PC-9 (cell line): ENCODE measurements at places on chromosomes 6 and 20. TPM values are rescaled to one million over a fixed set of nuclear protein-coding genes. Genes with fewer than 3 reads are reported as not detected.

The VWA7 gene
- 6.0 and 9.6 TPM in 2 replicates for total RNA-seq

DNA sequence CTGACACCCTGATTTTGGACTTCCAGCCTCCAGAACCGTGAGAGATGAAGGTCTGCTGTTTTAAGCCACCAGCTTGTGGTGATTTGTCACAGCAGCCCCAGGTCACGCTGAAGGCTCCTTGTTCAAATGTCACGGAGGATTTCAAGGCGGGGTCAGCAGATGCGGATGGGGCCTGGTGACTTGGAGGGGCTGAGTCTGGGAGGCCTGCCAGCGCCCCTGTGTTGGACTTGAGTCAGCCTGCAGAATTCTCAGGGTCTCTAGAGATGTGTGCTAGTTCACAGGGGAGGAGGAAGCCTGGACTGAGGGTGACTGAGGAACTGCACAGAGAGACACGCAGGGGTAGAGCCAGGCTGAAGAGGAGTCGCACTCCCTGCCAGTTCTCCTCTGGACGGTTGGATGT is 19.5 kb upstream of the TAF4 start:
- no peak overlapping the region for H3K27ac ChIP-seq
- H3K4me1 ChIP-seq: peaks cover 6% of the 10 kb centered on the region
- no peak for DNase-seq
- H3K4me3 ChIP-seq: no peak overlapping the region
- H3K27me3 ChIP-seq: peaks cover 58% of the 10 kb centered on the region
- H3K36me3 ChIP-seq: no peaks in the 10 kb centered on the region

The RGS17 gene
- 0.70 and 0.80 TPM in 2 replicates for total RNA-seq

The MROH8 gene
- total RNA-seq: 3.3 TPM in 2 replicates

DNA sequence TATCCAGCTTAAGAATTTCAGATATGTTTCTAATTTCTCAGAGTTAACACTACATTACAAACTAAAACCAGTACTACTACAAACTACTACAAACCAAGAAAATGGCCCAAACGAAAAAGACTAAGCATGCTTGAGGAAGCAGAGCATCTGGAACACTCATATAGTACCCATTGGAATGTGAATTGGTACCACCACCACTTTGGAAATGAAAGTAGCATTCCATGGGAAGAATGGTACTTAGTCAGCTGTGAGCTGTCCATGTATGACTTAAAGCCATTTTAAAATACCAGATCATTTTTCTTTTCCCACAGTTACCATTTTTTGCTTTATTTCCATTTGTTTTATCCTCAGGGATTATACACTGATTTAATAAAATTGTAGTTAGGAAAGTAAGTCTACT is 30.5 kb downstream of the FBXO9 start:
- no peaks in the 10 kb centered on the region for H3K4me1 ChIP-seq
- DNase-seq: no peak
- H3K36me3 ChIP-seq: peaks cover 40% of the 10 kb centered on the region
- H3K4me3 ChIP-seq: no peak overlapping the region

DNA sequence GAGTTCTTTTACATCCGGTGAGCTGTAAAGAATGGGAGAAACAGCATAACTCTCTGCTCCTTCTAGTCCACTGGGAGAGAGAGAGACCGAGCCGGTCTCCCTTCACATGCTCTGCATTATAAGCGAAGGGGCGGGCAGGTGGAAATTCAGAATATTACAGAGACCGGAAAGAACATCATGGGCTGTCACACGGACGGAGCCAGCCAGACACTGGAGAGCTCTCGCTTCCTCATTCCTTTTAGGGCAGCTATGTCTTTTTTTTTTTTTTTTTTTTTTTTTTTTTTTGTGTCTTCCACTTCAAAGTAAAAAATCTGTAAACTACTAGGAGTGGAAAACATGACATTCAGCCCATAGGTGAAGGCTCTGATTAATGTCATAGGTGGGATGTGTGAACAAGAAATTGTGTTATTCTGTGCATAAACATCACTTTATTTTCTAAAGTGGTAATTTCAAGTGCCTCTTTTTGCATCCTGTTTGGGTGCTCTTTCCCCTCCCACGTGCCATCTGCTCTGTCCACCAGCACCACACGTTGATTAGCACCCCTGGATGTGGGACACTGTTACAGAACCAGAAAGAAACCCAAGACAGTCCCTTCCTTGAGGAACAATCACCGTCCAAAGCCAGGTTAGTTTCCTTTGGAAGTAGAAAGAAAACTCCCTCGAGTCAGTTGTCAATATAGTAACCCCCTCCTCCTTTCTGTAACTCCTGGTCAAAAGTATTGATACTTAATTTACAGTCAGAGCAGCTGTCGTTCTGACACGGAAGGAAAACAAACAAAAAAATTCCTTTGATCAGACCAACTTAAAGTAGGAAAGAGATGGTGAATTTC is at the start of gene TAGAP:
Gene TAGAP, minus strand, starts transcription at position 93 of the 829 bp plus-strand sequence. CDS start 845 bp downstream, outside the sequence.
- H3K4me3 ChIP-seq: no peak within 1 kb of the TSS
- DNase-seq: peak; percentile 3
- H3K4me1 ChIP-seq: 0 out of 2 replicates have a peak, but pooled peaks cover under 1% of the 10 kb centered on the region
- H3K27me3 ChIP-seq: no peaks in the 10 kb centered on the region
- no peaks in the 10 kb centered on the region for H3K36me3 ChIP-seq

GRCh38 chr6:113859349-113860180 is 2.4 kb downstream of the MARCKS start:
- no peaks in the 10 kb centered on the region for H3K27me3 ChIP-seq
- peaks cover 42% of the 10 kb centered on the region for H3K36me3 ChIP-seq
- H3K4me3 ChIP-seq: peak overlapping the region; percentile 100
- H3K27ac ChIP-seq: peak overlapping the region; percentile 98
- H3K4me1 ChIP-seq: peaks cover 30% of the 10 kb centered on the region
- no peak for DNase-seq

DNA sequence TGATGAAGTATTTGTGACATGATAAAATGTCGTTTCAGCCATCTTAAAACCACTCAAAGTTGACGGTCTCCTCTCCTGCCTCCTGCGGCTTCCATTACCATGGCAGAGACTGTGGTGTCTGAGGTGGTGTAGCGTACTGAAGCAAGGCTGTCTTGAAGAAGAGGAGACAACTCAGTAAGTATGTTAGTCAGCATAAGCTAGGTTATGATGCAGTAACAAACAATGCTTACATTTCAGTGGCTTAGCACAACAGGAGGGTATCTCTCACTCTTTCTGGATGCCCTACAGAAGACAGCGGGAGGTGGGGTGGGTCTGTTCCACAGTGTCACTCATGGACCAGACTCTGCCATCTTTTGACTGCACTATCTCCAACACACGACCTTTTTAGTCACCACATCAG is 174.7 kb upstream of the AHI1 start:
- H3K27ac ChIP-seq: no peak overlapping the region
- DNase-seq: no peak
- no peak overlapping the region for H3K4me3 ChIP-seq
- H3K4me1 ChIP-seq: no peaks in the 10 kb centered on the region
- H3K27me3 ChIP-seq: no peaks in the 10 kb centered on the region

The TMX4 gene
- 7.5 and 9.2 TPM in 2 replicates for total RNA-seq

DNA sequence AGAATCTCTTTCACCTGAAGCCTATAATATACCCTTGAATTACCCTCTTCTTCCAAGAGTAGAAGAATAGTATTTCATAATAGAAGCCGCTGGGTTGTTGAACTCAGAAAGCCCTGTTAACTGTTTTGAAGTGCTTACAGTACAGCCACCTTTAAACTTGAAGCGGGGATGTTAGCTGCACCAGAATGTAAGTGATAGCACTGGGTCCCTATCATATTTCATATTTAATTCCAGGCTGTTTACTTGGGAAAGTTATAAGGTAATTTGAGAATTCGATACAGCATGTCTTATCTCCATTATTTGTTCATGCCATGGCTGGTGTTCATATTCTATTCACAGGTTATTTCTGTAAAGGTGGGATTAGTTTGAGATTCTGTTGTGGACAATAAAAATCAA is 63.5 kb upstream of the VSTM2L start:
- H3K4me1 ChIP-seq: no peaks in the 10 kb centered on the region
- no peaks in the 10 kb centered on the region for H3K27me3 ChIP-seq
- no peak for DNase-seq
- no peak overlapping the region for H3K27ac ChIP-seq
- no peak overlapping the region for H3K4me3 ChIP-seq

DNA sequence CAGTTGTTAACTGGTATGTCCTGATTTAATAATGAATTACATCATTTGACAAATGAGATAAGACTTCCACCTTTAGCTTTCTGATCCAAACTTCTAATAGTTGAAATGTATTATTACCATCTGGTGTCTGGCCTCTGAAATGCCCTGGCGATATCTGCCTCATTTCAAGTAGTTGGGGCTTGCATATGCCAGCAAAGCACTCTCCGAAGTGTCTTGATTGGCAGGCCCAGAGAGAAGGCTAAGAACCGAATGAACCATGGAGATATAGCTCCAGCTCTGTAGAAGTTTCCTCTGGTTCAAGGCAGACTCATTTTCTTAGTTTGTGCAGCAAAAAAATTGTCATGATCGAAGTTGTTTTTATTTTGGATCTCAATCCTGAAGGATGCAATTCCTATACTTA is 13.4 kb upstream of the HIVEP2 start:
- H3K36me3 ChIP-seq: no peaks in the 10 kb centered on the region
- DNase-seq: no peak
- H3K4me1 ChIP-seq: no peaks in the 10 kb centered on the region
- no peak overlapping the region for H3K4me3 ChIP-seq

GRCh38 chr20:62054451-62054953 is 11.2 kb downstream of the TAF4 start:
- DNase-seq: no peak
- H3K4me1 ChIP-seq: no peaks in the 10 kb centered on the region
- H3K27me3 ChIP-seq: no peaks in the 10 kb centered on the region
- H3K4me3 ChIP-seq: no peak overlapping the region
- no peaks in the 10 kb centered on the region for H3K36me3 ChIP-seq
- H3K27ac ChIP-seq: no peak overlapping the region

GRCh38 chr6:120496661-120497060 is 837.6 kb downstream of the TBC1D32 start:
- H3K36me3 ChIP-seq: no peaks in the 10 kb centered on the region
- DNase-seq: no peak
- H3K27ac ChIP-seq: no peak overlapping the region
- H3K4me1 ChIP-seq: no peaks in the 10 kb centered on the region

DNA sequence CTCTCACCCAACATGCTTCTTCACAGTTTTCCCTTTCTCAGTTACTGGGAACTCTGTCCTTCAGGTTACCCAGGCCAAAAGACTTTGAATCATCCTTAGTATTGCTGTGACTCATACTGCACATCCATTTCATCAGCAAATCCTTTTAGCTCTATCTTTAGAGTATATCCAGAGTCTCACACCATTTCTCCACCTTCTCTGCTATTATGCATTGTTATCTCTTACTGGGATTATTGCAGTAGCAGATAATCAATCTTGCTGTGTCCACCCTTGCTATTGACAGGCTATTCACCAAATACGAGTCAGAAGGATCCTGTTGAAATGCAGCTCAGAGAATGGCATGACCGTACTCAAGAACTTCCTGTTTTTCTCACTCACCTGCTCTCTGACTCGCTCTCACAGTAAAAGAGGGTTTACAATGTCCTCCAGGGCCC is 57.3 kb downstream of the BCKDHB start:
- H3K27ac ChIP-seq: peak overlapping the region; percentile 97
- H3K36me3 ChIP-seq: no peaks in the 10 kb centered on the region
- DNase-seq: peak; percentile 17
- peak overlapping the region; percentile 37; the same call in 1 of the 2 replicates for H3K4me3 ChIP-seq
- no peaks in the 10 kb centered on the region for H3K27me3 ChIP-seq

- peaks cover 7% of the 10 kb centered on the region; the same call in 1 of the 2 replicates for H3K36me3 ChIP-seq
- no peak overlapping the region for H3K27ac ChIP-seq
- no peak overlapping the region for H3K4me3 ChIP-seq
- DNase-seq: no peak
- no peaks in the 10 kb centered on the region for H3K27me3 ChIP-seq
Measured at GRCh38 chr6:3731700-3732099, 19.8 kb downstream of the PXDC1 start.

- no peak overlapping the region for H3K27ac ChIP-seq
- H3K4me1 ChIP-seq: peaks cover 3% of the 10 kb centered on the region; the same call in 1 of the 2 replicates
- no peaks in the 10 kb centered on the region for H3K27me3 ChIP-seq
- no peak overlapping the region for H3K4me3 ChIP-seq
- H3K36me3 ChIP-seq: no peaks in the 10 kb centered on the region
- DNase-seq: no peak
Measured at GRCh38 chr6:108544606-108545005, 16.1 kb upstream of the FOXO3 start.

GRCh38 chr6:24486065-24486464 is 3.3 kb downstream of the GPLD1 start:
- H3K4me3 ChIP-seq: no peak overlapping the region
- H3K4me1 ChIP-seq: peaks cover 29% of the 10 kb centered on the region
- no peak for DNase-seq
- no peaks in the 10 kb centered on the region for H3K36me3 ChIP-seq

The AVP gene
- total RNA-seq: not detected in 2 replicates

The ARMH2 gene
- not detected in 2 replicates for total RNA-seq

The KHDC1L gene
- total RNA-seq: 1.1 TPM in 1 of 2 replicates, not detected in the other

- H3K4me1 ChIP-seq: peaks cover 55% of the 10 kb centered on the region
- DNase-seq: no peak
- H3K27ac ChIP-seq: peak overlapping the region; percentile 88; the same call in 1 of the 2 replicates
Measured at GRCh38 chr6:45591890-45592289, 214.2 kb upstream of the SUPT3H start.

- no peak for DNase-seq
- no peak overlapping the region for H3K4me3 ChIP-seq
- H3K27ac ChIP-seq: no peak overlapping the region
- no peaks in the 10 kb centered on the region for H3K4me1 ChIP-seq
- no peaks in the 10 kb centered on the region for H3K36me3 ChIP-seq
- H3K27me3 ChIP-seq: no peaks in the 10 kb centered on the region
Measured at GRCh38 chr20:23242556-23243180, 107.9 kb upstream of the NXT1 start.

The TLDC2 gene
- total RNA-seq: not detected in 2 replicates

- no peaks in the 10 kb centered on the region for H3K27me3 ChIP-seq
- no peaks in the 10 kb centered on the region for H3K4me1 ChIP-seq
- H3K4me3 ChIP-seq: no peak overlapping the region
- no peak for DNase-seq
- H3K36me3 ChIP-seq: no peaks in the 10 kb centered on the region
Measured at GRCh38 chr6:156336733-156337132, 440.4 kb upstream of the ARID1B start.

GRCh38 chr6:130453230-130453629 is 87.4 kb downstream of the TMEM200A start:
- no peaks in the 10 kb centered on the region for H3K36me3 ChIP-seq
- no peak overlapping the region for H3K27ac ChIP-seq
- H3K4me1 ChIP-seq: no peaks in the 10 kb centered on the region
- no peak for DNase-seq
- H3K27me3 ChIP-seq: no peaks in the 10 kb centered on the region
- no peak overlapping the region for H3K4me3 ChIP-seq

DNA sequence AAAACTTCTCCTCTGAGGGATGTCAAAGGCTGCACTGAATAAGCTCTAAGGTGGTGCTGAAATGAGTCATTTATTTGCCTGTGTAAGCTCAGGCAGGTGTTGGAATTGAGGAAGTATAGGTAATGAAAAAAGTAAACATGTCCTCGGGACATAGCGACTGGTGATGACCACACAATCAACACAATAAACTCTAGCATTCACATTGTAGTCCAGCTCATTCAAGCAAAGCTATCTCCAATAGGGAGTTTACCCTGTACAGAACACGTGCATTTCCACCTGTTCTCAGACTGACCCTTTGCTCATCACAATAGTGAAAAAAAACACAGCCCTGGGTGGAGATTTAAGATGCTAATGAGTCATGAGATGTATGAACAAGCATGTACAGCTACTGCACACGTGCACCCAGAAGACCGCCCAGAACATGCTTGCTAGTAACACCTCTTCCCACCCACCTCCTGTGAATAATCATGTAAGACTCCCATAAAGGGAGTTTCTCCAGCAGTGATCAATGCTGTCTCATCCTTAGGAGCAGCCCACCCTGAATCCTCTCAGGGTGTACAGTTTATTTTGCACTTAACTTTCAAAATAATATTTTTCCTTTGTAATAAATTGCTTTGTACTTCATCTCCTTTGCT is 33.0 kb upstream of the POU5F1 start:
- H3K36me3 ChIP-seq: no peaks in the 10 kb centered on the region
- H3K27ac ChIP-seq: peak overlapping the region; percentile 95
- peak; percentile 98 for DNase-seq
- peaks cover 40% of the 10 kb centered on the region for H3K4me1 ChIP-seq
